Bronchial epithelial cell (primary cell): ENCODE measurements at places on chromosomes 4 and X. TPM values are rescaled to one million over a fixed set of nuclear protein-coding genes. Genes with fewer than 3 reads are reported as not detected.

- DNase-seq: no peak
Observed at GRCh38 chr4:67019686-67020437, 525.4 kb downstream of the CENPC start.

- DNase-seq: no peak
Observed at GRCh38 chrX:88789825-88790224, 42.8 kb downstream of the CPXCR1 start.

The HSD17B13 gene
- total RNA-seq: not detected in 2 replicates

The RASGEF1B gene
- 2.6 and 6.8 TPM in 2 replicates for total RNA-seq

The CCKAR gene
- not detected in 2 replicates for total RNA-seq

The XIAP gene
- 41.6 and 43.3 TPM in 2 replicates for total RNA-seq

DNA sequence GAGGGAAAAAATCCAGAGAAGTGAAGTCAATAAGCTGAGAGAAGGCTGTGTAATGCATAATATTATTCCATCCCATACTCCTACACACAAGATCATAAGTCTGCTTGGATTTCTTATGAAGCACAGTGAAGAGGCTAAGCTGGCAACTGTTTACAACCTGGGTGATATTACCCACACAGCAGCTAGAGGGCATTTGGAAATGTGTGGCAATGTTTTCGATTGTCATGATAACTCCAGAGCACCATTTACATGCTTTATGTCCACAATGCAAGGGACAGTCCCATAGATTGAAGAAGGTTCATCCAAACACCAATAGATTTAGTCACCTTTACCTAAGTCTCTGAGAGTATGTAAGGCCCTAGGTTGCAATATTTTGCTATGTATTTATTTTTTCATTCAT, 412.2 kb downstream of the PPP3CA start:
- DNase-seq: peak; percentile 32

The TMEM154 gene
- 22.4 and 39.4 TPM in 2 replicates for total RNA-seq

GRCh38 chrX:20204351-20204750, 62.4 kb downstream of the RPS6KA3 start:
- no peak for DNase-seq

GRCh38 chrX:73821921-73822559, 259.0 kb downstream of the CHIC1 start:
- DNase-seq: no peak

The KLF8 gene
- total RNA-seq: 3.9 and 6.0 TPM in 2 replicates

DNA sequence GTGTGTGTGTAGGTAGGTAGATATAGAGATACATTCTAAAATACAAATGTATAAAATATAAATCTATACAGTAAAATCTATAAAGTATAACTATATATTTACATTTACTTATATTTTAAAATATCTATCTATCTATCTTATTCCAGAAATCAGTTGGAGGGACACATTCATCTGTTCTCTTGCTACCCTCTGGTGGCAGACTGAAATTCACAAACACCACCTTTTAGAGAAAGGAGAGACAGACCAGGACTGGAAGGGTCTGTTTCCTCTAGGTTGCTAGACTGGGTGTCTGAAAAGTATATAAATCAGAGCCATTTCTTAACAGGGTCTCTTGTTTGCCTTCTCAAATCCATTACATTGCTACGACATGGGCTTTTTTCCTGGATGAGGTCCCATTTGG, 343.0 kb downstream of the OPHN1 start:
- no peak for DNase-seq

The COMMD8 gene
- total RNA-seq: 29.2 and 33.4 TPM in 2 replicates

- DNase-seq: no peak
Observed at GRCh38 chr4:141580523-141580922, 55.9 kb upstream of the IL15 start.

The CTAG1A gene
- total RNA-seq: not detected in 2 replicates

DNA sequence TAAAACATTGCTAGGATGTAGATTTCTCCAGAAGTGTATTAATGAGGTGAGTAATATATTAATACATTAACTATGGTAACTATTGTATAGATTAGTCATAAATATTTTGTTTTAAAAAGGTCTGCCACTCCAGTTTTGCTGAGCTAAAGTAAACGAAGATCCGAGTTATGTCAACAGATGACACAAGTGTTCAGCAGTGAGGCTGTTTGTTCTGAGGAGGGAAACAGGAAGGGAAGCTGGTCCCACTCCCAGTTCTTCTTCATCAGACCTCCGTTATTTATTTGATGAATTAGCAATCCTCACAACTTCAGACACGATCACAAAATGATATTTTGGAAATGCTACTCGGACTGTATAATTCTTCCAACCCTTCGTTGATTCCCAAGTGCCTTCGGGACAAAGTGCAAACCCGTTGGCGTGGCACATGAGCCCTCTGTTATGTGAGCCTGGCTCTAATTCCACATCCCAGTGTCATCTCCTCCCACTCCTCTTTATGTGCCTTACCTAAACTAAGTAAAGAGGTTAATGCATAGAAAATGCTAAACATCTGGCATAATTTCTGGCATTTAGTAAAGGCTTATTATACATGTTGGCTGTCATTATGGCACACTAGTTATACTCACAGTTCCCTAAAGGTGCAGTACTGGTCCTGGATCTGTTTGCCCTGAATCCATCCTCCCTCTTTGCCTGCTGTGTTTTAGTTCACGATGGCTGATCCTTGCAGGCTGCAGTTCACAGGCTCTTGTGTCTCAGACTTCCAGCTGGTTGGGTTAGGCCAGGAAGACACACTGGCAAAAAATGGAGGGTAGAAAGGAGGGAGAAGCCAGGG, 190.6 kb upstream of the LNX1 start:
- peak; percentile 85 for DNase-seq

DNA sequence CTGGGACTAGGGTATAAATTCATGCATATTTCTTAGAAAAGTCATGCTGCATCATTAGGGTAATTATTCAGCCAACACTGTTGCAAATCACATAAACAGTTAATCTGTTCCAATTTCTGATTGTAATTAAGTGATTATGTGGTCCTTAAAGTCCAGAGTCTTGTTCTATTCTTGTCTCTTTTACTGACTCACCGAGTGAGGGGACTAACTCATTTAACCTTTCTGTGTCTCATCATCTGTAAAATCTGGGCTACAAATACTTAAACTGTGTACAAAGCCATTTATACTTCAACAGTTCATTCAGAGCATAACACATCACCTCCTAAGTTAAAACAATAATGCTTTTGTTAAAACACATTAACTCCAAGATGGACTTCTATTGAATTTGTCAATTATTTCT, 65.4 kb upstream of the KLHL13 start:
- no peak for DNase-seq

DNA sequence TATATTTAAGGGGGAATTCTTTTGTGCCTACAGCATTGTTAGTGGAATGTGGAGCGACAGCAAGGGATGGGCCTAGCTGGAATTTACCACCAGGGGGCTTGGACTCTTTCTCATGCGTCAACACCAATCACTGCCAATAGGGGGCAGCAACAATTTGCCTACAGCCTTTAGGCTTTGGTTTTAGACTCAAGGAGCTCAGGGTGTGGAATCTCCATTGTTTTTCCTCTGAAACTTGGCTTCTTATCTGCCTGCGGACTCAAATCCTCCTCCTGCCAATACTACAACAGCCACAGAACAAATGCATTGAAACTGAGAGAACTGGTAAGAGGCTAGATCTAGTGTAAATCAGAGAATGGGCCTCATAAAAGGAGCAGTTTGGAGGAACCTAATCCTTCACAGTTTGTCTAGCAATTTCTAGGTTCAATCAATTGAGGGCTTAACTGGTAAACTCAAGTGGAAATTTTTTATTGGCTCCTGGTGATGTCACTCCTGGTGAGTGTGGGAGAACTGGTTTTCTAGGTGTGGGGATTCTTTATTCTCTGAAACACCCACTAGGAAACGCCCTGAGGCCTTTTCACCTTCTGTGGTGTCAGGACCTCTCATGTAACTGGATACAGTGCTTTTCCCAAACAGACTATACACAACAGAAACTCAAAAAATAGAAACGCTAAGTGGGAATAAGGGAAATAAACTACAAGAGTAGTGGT, 27.9 kb upstream of the TMSB4X start:
- peak; percentile 88 for DNase-seq

DNA sequence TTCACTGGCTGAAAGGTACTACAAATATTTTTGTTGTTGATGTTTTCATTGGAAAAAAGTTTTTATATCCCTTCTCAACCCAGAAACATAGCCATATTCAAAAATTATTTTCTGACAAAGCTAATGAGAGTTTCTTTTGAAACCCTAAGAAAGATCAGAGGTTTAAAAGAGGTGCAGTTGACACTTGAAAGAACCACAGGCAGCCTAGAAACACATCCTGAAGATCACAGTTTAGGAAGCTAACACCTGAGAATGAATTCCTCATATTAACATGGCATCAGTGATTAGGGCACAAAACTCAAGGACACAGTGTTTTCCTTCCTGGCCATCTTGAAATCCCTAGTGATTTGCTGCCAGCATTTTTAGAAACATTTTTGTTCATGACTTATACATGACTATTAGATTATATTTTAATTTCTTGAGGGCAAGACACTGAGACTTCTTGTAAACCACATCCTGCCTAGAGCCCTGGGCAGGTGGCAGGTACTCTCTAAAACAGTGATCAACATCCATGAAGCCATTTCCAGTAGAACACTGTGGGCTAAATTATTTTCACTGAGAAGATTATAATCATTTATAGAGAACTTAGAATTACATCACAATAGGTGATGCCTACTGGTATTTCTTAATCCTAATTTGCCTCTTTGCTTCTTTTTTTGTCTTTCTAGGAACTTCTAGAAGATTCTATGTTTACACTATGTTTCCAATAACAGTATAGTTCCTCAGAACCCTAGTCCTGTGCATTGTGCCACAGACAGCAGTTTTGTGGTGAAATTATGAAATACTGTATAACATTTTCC, 80.0 kb downstream of the ARSJ start:
- no peak for DNase-seq

- peak; percentile 37 for DNase-seq
Observed at GRCh38 chr4:183503497-183504063, 1.3 kb upstream of the ING2 start.

DNA sequence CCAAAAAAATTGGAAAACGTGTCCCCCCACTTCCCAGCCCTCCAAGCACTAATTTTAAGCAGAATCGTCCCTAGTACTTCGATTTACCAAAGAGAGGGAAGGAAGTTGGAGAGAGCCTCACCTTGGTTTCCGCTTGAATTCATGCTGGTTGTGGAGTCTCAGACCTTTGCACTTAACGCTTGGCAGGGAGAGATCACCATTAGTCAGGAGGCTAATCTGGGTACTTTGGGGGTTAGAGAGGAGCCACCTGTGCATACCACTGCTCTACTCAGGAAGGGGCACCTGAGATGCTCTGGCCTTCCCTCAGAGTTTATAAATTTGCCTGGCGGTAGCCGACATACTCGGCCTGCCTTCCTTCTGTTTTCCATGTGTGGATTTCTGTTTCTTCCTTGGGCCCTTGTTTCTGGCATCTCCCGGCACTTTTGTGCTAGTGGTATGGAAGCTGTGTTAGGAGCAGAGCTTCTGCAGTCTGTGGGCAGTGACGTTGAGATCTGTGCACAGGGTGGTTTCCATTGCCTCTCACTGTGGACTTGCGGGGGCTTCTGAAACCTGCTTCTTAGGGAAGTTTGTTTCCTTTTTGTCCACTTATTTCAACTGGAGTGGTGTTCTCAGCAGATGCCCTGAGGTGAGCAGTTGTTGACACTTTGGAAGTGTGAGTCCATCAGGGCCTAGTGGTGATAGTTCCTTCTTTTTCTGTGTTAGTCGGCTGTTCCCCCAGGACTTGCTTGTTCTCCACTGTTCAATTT, 104.2 kb downstream of the TMEM131L start:
- no peak for DNase-seq

DNA sequence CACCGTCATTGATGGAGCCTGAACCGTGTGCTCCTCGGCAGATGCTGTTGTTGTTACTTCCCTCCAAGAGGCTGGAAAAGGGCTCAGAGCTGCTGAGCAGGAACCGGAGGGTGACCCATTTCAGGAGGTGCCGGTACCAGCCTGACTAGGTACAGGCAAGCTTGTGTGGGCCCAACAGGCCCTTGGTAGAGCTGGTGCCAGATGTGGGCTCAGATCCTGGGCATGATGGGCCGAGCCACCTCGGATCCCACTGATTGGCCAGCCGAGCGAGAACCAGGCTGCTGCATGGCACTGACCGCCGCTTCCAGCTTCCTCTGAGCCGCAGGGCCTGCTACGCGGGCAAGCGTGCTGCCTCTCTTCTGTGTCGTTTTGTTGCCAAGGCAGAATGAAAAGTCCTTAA, 33.7 kb downstream of the NOP14 start:
- no peak for DNase-seq

DNA sequence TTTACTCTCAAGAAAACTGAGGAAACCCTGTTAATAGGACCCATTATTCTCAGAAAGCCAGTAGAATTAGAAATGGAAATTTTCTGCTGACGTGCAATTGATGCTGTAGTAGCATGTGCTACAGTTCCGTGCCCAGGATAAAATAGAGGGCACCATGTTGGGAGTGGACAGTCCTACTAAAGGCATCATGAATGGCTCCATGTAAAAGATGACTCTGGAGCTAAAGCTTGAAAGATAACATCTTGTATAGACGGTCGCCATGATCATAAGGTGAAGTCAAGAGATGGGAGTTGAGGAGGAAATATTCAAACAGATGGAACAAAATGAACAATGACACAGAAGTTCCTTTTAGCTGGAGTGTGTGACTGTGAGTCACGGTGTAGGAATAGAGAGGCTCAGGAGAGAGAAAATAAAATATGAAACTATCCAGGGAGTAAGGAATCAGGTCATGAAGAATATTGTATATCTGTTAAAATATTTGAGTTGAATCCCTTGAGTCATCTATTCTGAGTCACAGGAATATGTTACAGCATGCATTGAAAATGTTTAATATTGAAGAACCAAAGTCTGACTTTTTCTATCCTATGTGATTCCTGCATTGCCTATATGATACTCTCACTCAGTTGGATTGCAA, 31.8 kb downstream of the ANXA10 start:
- peak; percentile 97 for DNase-seq

DNA sequence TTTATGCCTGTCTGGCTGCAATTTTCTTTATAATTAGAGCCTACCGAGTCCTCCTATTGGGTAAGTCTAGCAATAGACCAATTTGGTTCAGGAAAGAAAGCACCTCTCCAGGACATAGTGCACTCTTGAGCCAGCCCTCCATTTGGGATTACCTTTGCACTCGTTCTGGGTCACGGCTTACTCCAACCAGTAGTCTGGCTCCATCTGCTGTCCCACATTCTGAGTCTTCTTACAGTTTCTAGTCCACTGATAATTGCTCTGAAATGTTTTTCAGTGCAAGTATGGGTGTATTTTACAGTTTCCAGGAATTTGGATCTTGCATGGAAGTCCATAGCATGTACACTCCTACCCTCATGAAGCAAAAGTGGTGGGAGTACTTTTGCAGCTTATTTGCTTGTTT, 34.8 kb upstream of the USP51 start:
- DNase-seq: peak; percentile 0
